ENCODE measurements at places on chromosomes 16 and 17.

DNA sequence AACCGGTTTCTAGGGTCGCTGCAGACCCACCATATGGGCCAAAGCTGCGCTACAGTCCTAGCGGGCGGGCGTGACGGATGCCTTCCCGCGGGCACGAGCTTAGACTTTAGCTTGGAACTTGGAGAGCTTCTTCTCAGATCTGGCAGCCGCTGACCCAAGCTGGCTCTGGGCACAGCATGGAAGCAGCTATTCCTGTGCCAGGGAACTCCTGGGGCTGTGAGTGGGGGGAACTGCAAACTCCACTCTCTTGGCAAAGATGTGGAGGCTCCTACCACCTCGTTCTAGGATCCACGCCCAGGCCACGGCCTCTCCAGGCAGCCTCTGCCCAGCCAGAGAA lies 8.8 kb downstream of the FAAP100 start:
- no peak for DNase-seq

- DNase-seq: no peak
Measured at GRCh38 chr17:72988451-72988850, 104.0 kb downstream of the SLC39A11 start.

- DNase-seq: peak; percentile 86
Measured at GRCh38 chr17:80260069-80260535, 550 bp upstream of the RNF213 start.

GRCh38 chr16:88792668-88793250 lies 7.7 kb upstream of the PIEZO1 start:
- no peak for DNase-seq

DNA sequence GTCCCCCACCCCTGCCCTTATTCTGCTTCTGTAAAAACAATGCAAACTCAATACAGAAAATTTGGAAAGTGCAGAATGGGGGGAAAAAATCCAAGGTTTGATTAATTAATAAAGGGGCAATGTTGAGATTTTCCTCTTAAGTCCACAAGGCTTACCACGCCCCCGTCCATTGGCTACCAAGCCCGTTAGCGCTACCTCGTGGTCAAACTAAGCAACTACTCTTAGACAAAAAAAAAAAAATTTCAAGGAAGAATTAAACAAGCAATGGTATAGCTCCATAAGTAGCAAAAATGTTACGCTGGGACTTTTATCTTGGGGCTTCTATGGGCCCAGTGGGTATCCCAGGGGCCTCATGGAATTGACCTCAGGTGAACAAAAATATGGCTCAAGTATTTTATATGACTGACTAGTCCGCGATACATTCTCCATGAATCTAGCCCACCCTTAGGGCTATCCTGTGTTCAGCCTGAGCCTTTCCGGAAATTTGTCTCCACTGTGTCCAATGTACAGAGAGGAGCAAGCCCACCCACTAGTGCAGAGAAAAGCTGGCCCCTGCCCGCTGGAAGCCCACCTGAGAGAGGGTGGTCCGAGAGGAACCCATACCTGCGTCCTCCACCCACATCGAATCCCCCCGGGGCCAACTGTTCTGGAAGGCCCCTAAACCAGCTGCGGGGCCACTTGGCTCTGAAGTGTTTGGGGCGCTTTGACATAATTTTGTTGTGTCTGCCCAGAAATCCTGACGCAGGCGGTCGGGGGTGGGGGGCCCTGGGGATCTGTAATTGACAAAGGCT lies 19.1 kb upstream of the TEX2 start:
- DNase-seq: peak; percentile 79

GRCh38 chr17:77394540-77395295 lies 253.9 kb downstream of the SEC14L1 start:
- peak; percentile 41 for DNase-seq

- DNase-seq: no peak
Measured at GRCh38 chr16:75456971-75457370, 7.5 kb downstream of the TMEM170A start.

DNA sequence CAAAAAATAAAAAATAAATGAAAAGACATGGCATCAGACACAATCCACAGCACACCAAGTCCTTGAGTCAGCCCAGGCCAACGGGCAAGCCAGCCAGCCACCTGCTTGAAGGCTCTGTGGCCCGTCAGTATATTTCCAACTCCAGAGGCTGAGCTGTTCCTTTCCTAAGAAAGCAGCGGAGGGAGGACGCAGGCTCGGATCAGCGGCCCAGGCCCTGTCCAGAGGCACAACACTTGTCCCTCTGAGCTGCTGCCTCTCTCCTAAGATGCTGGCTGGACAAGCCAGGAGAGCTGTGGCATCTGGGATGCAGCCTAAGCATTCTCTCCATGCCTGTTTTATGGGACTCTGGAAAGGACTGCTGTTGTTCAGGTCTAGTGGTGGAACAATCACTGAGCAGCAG lies 14.8 kb upstream of the NLRC3 start:
- DNase-seq: no peak

DNA sequence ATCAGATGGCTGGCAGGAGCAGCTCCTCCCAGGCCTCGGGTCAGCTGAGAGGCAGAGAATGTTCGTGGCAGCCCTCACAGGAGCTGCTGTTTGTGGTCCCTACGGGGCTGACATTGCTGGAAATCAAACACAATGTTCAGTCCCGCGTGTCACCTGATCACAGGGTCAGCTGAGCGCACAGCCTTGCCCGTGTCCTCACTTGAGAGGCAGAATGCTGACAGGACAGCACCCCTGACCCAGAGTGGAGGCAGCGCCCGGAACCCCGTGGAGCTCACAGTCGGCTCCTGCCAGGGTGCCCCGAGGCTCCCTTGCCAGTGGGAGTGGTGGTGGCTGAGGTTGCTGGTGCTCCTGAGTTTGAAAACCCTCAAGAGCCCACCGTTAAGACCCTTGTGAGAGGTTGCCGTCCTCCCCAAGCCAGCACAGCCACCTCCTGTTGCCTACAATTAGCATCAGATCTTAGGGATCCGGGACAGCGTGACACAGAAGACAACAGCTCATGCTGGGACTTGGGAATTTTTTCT lies 3.6 kb upstream of the CHMP6 start:
- peak; percentile 64 for DNase-seq

- DNase-seq: peak; percentile 43
Measured at GRCh38 chr17:4187076-4187475, 44.1 kb downstream of the CYB5D2 start.

GRCh38 chr17:41917679-41918313 lies 955 bp downstream of the ACLY start:
- DNase-seq: no peak

DNA sequence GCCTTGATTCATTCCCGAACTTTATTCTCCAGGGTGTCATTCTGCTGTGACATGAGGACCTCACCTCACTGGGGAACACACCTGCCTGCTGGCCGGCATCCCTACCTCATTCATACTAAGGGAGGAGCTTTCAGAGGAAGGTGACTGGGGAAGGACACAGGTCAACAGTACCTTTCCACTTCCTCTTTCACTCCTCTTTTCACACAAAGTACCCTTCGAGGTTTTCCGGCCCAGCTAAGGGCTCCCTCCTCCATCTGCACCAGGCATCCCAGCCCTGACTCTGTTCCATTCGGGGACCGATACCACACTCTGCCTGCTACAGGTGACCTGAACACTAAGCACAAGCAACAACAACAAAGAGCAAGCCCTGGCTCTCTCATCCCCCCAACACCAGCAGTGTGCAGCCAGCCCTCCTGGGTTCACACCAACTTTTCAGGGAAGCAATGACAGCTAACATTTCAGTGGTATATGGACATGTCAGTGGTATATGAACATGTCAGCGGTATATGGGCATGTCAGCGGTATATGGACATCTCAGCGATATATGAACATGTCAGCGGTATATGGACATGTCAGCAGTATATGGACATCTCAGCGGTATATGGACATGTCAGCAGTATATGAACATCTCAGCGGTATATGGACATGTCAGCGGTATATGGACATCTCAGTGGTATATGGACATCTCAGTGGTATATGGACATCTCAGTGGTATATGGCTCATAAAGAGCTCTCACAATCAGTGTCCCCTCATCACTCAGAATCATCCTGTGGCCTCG lies 16.0 kb downstream of the TRIM25 start:
- no peak for DNase-seq

GRCh38 chr17:69913616-69914015 lies 161.4 kb upstream of the KCNJ16 start:
- DNase-seq: no peak

GRCh38 chr17:59038734-59039133 lies 67.9 kb downstream of the TRIM37 start:
- DNase-seq: no peak

- no peak for DNase-seq
Measured at GRCh38 chr16:71807905-71808592, 585 bp downstream of the AP1G1 start.

GRCh38 chr17:36993227-36993626 lies 44.5 kb downstream of the AATF start:
- DNase-seq: no peak

DNA sequence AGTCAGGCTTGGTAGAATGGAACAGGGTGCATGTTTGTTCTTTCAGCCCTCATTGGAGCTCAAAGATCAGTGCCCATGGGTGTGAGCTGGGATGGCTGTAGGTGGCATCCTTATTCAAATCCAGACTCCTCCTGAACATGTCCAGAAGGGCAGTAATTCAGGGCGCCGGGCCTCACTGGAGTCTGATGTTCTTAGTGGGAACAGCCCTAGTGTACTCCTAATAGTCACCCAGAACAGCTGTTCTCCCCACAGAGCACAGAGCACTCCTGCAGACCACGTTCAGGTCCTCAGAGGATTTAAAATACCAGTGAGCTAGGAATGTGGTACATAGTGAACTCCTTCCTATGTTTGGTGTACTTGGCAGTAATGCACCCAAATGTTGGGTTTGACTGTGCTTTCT lies 96.2 kb downstream of the BANP start:
- DNase-seq: no peak

GRCh38 chr16:62475573-62475972 lies 439.3 kb upstream of the CDH8 start:
- DNase-seq: no peak

GRCh38 chr16:70796301-70796700 lies 4.7 kb downstream of the VAC14 start:
- no peak for DNase-seq

GRCh38 chr17:51913491-51914205 lies 244.9 kb downstream of the CA10 start:
- DNase-seq: no peak

- DNase-seq: no peak
Measured at GRCh38 chr17:4142107-4142900, 526 bp downstream of the ZZEF1 start.

DNA sequence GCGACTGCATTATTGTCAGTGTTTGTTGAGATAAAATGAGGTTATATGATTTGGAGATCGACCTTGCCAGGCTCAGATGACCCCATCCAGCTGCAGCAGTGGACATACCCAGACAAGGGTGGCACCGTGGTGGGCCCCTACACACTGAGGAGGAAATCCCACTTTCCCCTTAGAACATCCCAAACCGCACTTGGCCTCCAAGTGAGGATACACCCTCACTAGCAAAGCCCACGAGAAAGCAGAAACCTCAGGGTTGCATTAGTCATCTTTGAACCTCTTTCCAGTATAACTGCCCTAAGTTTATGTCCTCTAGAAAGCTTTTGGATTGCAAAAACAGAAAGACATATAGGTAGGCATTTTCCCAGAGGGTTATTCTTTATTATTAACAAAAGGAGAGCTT lies 101.5 kb downstream of the CLEC16A start:
- DNase-seq: no peak

GRCh38 chr16:3349175-3349574 lies 6.5 kb upstream of the OR2C1 start:
- DNase-seq: no peak

DNA sequence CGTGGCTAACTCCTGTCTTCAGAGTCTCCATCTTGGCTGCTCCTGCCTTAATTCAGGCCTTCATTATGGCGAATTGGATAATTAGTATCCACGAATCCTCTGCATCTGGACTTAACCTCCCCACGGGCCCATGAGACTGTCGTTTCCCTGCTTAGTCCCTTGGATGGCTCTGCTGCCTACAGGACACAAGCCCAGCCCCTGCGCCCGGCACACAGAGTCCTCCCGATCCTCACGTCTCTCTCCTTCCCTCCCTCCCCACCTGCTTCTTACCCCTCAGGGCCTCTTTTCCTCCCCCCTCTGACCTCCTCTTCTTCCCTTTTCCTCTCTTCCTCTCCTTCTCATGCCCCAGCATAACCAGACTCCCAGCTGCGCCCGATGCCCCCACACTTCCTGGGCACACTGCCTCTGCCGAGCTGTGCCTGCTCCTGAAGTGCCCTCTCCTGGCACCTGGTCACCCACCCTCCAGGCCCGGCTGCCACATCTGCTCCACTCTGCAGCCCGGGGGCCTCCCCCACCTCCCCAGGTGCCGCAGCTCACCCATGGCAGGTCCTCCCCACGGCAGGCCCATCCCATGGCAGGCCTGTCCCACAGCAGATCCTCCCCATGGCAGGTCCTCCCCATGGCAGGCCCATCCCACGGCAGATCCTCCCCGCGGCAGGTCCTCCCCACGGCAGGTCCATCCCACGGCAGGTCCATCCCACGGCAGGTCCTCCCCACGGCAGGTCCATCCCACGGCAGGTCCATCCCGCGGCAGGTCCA lies 45.9 kb downstream of the RPH3AL start:
- DNase-seq: no peak

GRCh38 chr17:45663772-45664171 lies 120.3 kb upstream of the CRHR1 start:
- DNase-seq: no peak

DNA sequence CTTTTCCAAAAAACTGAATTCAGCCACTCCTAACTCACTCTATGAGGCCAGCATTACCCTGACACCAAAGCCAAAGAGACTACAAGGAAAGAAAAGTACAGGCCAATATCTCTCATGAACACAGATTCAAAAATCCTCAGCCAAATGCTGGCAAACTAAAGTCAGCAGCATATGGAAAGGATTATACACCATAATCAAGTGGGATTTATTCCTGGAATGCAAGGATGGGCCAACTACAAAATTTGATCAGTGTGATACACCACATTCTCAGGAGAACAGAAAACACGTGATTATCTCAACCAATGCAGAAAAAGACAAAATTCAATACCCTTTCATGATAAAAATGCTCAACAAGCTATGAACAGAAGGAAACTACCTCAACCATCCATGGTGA lies 7.7 kb upstream of the AATK start:
- no peak for DNase-seq

DNA sequence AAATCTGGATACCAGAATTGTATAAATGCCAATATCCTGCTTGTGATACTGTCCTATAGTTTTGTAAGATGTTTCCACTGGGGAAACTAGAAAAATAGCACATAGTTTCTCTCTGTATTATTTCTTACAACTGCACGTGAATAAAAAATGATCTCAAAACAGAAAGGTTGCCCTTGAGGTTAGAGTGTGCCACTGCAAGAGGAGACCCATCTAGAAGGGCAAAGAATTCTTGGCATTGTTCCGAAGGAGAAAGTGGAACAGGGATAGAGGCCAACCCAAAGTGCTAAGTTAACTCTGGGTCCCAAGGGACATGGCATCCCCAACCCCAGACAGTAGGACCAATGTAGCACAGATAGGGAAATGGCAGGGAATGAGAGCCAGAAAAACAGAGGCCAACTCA lies 477.5 kb upstream of the HSBP1 start:
- DNase-seq: no peak

GRCh38 chr17:17849845-17850373 lies 13.1 kb upstream of the SREBF1 start:
- no peak for DNase-seq

GRCh38 chr16:30600215-30600614 lies 10.0 kb downstream of the ZNF689 start:
- DNase-seq: no peak

Data from T47D (cell line).